Left colon (tissue), 2 donors: ENCODE measurements at places on chromosomes 7 and 10. TPM values are rescaled to one million over a fixed set of nuclear protein-coding genes. Genes with fewer than 3 reads are reported as not detected.

AKR1C2 gene
- total RNA-seq = 18.8 TPM

ASIC3 gene
- total RNA-seq = 2.3 TPM

MEOX2 gene
- 0.37 TPM for total RNA-seq

- DNase-seq = no peak
These were observed 103.4 kb upstream of the STK17A start for GRCh38 chr7:43479543-43479942.
